CD4-positive, alpha-beta T cell treated with Interferon alpha-2 for 1 hour (primary cell): ENCODE measurements at places on chromosomes 7 and 10.

DNA sequence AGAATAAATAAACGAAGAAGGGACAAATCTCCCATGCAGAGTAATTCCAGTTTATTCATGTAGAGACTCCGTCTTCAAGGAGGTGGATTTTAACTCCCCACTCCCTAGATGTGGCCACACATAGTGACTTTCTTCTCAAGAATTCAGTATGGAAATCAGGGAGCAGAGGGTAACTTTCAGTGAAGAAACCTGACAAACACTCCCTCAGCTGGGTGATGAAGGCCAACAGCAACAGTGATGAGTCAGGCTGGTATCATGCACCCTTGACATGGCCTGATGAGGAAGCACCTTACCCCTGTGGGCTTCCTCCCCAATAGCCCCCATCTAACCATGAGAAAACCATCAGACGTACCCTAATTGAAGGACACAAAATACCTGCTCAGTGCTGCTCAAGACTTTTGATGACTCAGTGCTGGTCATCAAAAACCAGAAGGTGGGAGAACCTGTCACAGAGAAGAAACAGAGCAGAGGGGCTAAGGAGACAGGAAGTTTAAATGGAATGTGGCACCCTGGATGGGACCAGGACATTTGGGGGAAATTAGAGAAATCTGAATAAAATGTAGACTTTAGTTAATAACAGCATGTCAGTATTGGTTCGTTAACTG, 50.6 kb downstream of the ADAMTS14 start:
- DNase-seq, result no peak

DNA sequence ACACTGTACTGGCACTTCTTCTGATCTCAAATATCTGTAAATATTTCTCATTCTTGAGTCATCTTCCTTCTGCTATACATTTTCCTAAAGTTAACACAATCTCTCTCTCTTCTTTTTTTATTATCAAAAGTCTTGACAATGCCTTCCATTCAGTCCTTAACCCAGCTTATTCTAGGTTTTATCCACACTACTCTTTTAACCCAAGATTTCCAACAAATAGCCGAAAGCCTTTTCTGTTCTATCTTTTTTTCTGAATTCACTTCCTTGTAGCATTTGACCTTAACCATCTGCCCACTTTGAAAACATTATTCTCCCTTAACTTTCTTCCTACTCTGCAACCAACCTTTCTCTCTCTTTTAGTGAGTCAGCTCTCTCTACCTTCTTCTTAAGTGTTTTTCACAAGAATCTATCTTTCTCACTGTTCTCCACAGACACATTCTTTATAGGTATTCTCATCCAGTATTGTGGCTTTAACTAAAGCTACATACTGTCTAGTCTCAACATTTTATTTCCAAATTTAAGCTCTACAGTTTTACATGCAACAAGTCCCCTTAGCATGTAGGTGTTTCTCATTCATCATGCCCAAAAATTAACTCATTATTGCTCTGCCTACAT, 915.6 kb downstream of the KCNMA1 start:
- DNase-seq, result no peak

- DNase-seq, result no peak
Measured at GRCh38 chr7:116984917-116985316, 31.6 kb downstream of the ST7 start.

DNA sequence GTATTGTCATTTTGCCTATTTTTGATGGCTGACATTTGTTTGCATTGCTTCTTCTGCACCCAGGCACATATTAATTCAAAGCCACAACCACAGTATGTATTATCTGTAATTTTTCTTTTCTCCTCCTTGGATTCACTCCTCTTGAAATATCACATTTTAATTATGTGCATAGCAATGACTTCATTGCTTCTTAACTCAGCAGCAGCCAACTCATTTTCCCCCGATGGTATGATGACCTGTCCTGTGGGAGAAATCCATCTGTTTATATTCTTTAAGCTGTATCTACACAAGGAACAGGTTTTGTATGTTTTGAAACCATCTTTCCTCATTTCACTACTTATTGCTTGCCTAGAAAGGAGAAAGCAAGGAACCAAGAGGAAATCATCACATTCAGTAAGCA, 588.8 kb downstream of the INHBA start:
- DNase-seq, result no peak

- DNase-seq, result no peak
Measured at GRCh38 chr10:118495499-118495898, 99.9 kb downstream of the PRLHR start.

- DNase-seq, result no peak
Measured at GRCh38 chr7:79290841-79291497, 162.5 kb downstream of the MAGI2 start.

- DNase-seq, result no peak
Measured at GRCh38 chr10:6729071-6729774, 149.1 kb upstream of the PRKCQ start.

DNA sequence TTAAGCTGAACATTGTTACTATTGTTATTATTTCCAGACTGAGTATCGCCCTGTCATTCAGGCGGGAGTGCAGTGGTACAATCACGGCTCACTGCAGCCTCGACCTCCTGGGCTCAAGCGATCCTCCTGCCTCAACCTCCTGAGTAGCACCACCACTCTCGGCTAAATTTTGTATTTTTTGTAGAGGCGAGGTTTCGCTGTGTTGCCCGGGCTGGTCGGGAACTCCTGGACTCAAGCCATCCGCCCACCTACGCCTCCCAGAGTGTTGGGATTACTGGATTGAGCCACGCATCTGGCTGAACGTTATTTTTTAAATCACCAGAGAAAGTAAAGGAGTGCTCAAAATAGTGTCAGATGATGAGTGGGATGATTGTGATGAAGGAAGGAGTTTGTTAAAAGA, 1.4 kb upstream of the HNRNPF start:
- DNase-seq, result no peak

DNA sequence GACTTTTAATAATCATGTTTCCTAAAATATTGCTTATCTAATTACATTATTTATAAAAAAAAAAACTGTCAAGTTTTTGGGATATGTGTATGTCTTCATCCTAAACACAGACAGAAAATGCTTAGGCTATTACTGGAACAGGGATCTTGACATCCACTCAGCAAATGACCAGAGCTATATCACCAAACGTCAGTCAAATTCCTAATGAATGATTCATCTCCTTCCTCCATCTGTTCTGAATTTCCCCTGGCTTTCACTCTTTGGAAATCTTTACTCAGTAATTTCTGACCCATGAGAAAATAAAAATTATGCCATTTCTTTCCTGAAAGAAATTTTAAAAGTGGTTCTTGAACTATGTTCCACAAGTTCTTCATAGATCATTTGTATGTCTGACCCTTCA, 552.4 kb upstream of the KCND2 start:
- DNase-seq, result no peak

DNA sequence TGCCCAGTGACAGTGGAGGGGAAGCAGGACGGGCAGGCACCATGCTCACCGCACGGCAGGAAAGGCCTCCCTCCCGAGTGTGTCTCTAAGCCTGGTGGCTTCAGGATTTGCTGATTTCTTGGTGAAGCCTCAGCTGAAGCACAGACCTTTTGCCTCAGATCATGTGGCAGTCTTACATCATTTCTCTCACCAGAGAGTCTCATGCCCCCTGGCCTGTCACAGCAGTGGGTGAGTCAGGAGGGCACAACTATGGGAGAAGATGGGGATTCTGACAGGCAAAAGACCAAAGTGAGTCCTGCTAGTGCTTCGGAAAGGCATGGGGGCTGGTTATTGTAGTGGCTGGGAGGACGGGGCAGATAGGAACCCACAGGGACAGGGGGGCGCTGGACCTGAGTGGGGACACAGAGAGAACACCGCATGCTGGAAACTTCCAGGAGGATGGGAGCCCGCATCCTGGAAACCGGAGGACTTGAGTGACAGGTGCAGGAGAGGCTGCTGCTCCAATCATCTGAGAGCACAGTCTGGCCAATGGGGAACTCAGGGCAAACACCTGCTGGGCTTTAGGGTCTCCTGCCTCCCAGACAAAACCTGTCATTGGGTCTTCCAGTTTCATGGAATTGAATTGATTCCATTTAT, 166.8 kb downstream of the ADARB2 start:
- no peak for DNase-seq

DNA sequence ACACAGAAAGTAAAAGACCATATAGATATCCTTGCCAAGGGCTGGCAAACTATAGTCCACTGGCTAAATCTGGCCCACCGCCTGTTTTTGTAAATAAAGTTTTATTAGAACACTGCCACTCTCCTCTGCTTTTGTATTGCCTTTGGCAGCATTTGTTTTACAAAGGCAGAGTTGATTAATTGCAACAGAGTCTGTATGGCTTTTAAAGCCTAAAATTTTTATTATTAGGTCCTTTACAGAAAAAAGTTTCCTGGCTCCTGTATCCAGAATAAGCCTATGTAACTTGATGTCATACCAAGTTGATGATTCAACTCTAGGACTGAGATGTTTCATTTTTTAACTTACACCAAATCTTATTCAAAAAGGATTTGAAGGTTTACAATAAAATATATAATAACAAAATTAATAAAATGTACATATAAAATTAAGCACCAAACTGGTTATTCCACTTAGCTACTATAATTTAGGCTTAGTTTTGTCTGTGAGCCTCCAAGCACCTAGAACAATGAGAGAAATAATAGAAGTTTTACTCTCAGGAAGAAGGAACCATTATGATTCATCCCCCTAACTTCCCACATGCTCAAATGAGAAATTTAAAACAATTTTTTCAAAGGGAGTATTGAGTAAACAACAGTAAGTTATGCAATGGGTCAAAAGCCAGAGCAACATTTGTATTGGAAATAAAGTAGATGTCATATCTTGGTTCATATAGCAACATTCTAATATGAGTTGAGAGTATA, 31.9 kb downstream of the CPED1 start:
- no peak for DNase-seq

- DNase-seq, result no peak
Measured at GRCh38 chr10:78910476-78910875, 158.3 kb upstream of the ZMIZ1 start.

DNA sequence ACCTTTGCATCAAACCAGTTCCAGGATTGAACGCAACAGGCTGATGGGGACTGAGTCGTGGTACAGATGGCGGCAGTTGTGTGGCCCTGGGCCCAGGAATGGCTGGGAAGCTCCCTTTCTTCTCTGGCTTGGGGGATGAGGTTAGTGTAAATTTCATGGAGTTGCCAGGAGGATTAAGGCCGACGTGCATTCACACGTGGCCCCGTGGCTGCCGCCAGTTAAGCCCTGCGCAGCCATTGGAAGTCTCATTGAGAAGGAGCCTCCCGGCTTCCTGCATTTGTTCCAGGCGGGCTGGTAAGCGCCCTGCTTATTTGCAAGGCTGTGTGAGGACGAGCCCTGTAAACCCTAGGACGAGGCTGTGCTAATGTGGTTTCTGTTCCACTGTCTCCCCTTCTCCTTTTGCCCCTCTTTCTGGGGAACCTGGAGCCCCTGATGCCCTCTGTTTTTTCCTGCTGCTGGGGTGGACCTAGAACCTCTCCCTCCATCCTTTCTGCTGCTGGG, 174.7 kb upstream of the TNRC18 start:
- no peak for DNase-seq

- DNase-seq, result no peak
Measured at GRCh38 chr7:26959290-26959689, 94.9 kb upstream of the SKAP2 start.

GRCh38 chr10:116526219-116526618, 19.5 kb upstream of the PNLIP start:
- no peak for DNase-seq

DNA sequence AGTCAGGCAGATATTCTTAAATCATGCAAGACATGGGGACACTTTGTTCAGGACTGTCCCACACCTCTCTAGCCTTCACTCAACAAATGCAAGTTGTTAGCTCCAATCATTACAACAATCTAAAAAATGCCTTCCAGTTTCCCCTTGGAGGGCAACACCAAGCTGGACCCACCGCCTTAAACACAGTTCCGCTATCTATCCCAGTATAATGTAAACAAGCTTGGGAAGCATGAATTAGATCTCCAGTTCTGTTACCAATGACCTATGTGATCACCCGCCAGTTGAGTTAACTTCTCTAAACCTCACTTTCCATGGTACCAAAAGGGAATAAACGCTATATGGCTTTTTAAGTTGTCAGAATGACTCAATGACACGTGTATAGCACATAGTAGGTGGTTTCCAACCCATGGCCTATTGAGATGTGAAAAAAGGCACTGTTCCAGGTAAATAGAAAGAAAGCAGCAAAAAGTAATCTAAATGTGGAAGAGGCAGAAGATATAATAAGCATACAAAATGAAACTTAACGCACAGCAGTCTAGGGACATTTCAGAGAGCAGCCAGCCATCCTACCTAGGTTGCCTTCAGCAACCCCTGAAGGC, 2.4 kb upstream of the REEP3 start:
- no peak for DNase-seq

DNA sequence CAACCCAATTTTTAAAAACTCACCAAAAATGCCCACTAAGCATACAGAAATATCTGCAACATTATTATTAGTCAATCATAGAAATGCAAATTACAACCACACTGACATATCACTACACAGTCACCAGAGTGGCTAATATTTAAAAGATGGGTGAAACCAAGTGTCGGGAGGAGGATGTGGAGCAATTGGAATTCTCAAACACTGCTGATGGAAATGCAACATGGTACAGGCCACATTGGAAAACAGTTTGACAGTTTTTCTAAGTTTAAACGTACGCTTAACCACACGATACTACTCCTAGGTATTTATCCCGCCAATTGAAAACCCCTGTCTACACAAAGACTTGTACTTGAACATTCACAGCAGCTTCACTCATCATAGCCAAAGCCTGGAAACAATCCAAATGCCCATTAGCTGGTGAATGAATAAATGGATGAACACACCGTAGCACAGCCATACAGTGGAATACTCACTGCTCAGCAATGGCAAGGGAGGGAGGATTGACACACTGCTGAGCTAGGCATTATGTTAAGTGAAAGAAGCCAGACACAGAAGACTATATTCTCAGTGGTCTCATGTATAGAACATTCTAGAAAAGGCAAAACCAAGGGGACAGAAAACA, 16.3 kb downstream of the GCK start:
- no peak for DNase-seq

DNA sequence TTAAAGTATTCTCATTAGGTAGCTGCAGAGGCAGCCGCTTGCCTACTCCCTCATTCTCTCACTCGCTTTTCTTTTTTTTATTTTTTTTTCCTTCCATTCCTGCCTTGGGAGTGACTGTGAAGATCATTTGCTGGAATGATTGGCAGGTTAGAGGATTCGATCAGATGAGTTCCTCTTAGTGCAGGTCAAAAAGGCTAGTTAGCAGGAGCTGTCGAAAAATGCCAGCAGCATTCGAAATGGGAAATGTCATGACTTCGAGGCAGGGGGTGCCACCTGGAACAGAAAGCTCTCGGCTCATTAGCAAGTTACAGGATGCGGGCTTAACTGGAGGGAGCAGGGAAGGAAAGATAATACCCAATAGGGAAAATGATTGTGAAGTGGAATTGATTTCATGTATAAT, 137.5 kb upstream of the FZD1 start:
- no peak for DNase-seq
